ENCODE measurements at places on chromosomes 4 and X.

DNA sequence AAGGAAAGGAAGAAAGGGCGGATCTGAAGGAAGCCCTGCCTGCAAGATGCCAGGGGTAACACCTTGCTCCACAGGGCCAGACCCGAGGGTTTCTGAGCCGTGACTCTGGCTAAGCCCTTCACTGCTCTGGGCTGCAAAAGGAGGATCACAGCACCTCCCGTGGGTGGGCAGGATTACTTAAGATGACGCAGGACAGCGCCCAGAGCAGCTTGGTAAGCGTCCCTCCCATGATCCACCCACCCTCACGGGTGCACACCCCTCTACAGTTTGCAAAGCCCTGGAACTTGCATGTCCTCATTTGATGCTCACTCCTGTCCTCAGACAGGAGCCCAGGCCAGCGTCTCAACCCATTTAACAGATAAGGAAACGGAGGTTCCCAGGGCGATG, 64.9 kb downstream of the CRMP1 start:
- no peak for DNase-seq

DNA sequence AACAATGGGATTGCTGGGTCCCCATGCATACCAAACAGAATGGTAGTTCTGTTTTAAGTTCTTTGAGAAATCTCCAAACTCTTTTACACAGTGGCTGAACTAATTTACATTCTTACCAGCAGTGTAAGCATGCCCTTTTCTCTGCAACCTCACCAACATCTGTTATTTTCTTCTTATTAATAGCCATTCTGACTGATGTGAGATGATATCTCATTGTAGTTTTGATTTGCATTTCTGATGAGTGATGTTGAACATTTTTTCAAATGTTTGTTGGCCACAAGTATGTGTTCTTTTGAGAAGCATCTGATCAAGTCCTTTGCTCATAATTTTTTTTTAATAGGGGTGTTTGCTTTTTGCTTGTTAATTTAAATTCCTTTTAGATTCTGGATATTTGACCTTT, 41.2 kb upstream of the ZMAT1 start:
- no peak for DNase-seq

DNA sequence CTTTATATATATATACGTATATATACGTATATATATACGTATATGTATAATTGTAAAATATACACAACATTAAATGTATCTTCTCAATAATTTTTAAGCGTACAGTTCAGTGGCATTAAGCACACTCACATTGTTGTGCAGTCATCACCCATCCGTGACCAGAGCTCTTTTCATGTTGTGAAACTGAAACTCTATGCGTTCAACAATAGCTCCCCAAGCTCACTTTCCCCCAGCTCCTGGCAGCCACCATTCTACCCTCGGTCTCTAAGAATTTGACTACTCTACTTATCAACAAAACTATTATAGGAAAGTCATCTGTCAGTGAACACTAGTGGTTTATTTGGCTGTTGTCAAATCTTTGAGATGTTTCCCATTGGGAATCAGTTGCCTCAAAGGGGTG, 621.8 kb upstream of the GALNT7 start:
- no peak for DNase-seq

GRCh38 chr4:38315286-38315685, 348.7 kb upstream of the KLF3 start:
- DNase-seq: no peak
